ENCODE measurements at places on chromosomes 5 and 9.

DNA sequence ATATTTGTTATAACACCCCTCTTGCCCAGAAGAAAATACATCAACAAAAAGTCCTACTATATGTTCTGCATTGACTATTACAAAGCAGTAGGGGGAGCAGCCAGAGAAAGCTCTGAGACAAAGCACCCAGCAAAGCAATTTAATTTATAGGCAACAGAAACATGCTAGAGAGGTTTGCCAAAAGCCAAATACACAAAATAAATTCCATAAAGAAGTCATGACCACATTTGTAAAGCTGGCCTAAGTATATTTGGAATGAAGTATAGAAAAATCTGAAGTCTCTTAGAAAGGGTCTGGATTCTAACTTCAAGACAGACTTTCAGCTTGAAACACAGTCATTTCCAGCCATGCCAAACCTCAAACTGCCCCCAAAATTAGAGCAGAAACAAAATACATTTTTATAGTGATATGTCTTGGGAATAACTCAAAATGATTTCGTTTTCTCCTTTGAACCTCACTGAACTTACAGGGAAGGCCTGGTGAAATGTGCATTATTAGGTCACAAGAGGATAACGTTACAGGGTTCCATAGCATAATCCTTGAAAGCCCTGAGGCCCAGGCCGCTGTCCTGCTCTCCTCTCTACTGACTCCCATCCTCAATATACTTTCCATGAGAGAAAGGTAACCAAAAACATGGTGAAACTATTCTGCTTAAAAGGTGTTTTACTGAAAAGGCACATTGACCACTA is 451.8 kb downstream of the RAB3C start:
- DNase-seq = no peak

- no peak for DNase-seq
These were observed 829.6 kb upstream of the ZNF608 start for GRCh38 chr5:125575891-125576505.

DNA sequence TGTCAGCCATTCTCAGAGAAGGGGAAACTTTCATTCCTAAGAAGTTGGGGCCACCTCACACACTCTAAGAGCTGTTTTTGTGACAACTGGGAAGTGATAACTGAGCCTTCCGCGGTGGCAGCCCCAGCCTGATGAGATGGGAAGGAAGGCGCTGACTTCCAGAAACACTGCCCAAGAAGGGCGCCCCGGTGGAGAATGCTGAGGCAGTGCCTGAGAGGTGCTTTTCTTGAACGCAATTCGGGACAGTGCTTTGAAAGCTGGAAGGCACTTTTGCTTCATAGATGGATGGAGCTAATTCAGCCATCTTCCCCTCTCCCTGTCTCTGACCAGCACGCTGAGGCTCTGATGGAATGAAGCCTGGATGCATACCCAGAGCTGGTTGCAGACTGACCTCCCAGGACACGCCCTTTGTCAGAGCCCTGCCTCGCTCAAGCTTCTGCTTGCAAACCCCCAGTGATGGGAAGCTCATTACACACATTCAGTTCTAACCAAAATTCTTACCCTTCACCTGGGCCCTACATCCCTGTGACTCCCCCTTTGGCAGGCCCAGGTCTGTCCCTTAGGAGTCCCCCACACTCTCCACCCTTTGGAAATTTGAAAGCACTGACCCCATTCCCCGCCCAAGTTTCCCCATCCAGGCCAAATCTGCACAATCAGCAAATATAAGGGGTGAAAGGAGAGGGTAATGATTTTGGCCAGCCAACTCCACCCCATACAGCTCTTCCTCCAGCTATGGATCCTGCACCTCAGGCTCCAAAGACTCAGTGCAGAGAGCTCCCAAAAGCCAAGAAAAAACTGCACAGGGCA is 66.6 kb upstream of the SLC25A51 start:
- no peak for DNase-seq

- no peak for DNase-seq
These were observed at the start of gene HAPLN1 for GRCh38 chr5:83720836-83721537. TSS of gene HAPLN1 (minus strand) at chr5:83720855. CDS start at chr5:83673523, 47,332 bp downstream.

DNA sequence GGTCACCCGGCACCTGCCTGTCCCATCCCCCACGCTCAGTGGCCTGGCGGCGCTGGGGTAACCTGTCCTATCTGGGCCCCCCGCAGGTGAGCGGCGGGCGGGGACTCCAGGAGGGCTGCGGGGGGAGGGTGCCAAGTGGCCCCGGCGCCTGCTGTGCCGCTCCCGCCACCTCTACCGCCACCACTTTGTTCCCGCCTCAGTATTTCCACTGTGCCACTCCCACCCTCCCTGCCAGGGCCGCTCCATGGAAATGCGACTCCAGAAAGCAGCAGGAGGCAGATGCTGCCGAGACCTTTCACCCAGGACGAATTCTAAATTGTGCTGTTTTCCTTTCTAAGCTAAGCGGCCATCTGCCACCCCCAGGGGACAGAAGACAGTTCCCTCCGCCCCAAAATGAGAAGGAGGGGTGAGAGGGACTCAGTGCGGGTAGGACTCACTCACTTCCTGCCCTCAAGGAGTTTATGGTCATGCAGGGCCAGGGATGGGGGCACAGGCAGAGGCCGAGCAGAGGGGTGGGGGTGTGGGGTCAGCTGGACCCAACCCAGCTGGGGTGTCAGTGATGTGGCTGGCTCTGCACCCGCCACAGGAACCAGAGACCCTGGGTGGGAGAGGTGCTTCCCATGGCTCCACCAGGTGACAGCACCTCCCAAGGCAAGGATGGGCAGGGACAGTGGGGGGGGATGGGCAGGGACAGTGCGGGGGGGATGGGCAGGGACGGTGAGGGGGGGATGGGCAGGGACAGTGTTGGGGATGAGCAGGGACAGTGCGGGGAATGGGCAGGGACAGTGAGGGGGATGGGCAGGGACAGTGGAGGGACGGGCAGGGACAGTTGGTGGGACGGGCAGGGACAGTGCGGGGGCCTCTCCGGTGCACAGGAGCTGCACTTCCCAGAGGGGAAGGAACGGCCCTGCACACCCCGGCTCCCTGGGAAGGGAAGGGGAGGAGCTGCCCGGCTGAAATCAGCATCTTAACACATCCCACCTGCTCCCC is 17.8 kb downstream of the NOTCH1 start:
- DNase-seq = no peak
